ENCODE measurements at places on chromosomes 2 and 18.

- no peak overlapping the region for H3K27ac ChIP-seq
- H3K36me3 ChIP-seq, result no peaks in the 10 kb centered on the region
- H3K4me1 ChIP-seq, result peaks cover 10% of the 10 kb centered on the region
- no peaks in the 10 kb centered on the region for H3K27me3 ChIP-seq
These were observed 221.0 kb downstream of the SLC8A1 start for GRCh38 chr2:40230707-40231432.

DNA sequence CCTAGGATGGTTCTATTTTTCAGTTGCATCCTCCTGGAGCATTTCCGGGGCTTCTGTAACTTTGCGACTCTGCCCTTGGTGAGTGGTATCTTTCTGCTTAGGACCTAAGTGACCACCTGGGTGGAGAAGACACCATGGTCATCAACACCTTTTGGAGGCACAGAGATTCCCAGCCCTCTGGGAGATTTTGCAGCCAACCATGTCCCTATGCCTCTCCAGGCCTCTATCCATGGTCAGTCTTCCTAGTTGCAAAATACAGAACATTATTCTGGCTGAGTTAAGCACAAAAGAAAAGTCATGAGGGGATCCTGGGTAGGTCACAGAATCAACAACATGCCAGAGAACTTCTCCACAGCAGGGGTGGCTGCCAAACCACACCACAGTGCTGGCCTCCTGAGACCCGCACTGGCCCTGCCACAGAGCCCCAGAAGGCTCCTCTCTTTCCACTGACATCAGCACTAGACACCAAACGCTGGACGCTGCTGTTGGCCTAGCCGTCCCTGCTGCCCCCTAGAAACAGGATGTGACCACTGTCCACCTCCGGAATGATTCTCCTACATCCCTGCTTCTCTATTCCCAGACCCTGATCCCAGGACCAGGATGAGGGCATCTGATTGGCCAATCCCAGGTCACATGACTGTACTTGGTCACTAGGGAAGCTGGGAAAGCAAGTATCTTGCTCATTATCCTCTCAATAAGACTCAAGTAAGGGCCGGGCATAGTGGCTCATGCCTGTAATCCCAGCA lies 47.7 kb downstream of the SMAD7 start:
- H3K27ac ChIP-seq, result peak overlapping the region; percentile 99
- no peak for DNase-seq
- H3K4me3 ChIP-seq, result no peak overlapping the region

DNA sequence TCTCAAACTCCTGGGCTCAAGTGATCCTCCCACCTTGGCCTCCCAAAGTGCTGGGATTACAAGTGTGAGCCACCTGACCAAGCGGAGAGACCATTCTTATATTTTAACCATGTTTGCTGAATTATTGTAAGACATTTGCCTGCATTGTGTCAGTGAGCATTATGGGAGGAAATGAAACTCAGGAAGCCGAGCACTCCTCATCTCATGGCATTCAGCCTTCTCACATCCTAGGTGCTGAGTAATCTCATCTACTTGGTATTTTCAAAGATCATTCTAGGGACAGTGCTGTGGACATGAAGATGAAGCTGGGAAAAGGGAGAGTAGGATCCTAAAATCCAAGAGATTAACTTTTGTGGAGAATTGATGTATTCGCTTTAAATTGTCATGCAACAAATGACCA lies 66.1 kb downstream of the NAPG start:
- DNase-seq, result no peak
- H3K4me3 ChIP-seq, result no peak overlapping the region
- H3K27me3 ChIP-seq, result no peaks in the 10 kb centered on the region
- H3K4me1 ChIP-seq, result no peaks in the 10 kb centered on the region

- no peak overlapping the region for H3K4me3 ChIP-seq
- no peak overlapping the region for H3K27ac ChIP-seq
- peaks cover 7% of the 10 kb centered on the region for H3K4me1 ChIP-seq
- no peaks in the 10 kb centered on the region for H3K36me3 ChIP-seq
- no peaks in the 10 kb centered on the region for H3K27me3 ChIP-seq
These were observed 224.0 kb upstream of the TANK start for GRCh38 chr2:160936044-160936806.

- no peaks in the 10 kb centered on the region for H3K27me3 ChIP-seq
- H3K4me3 ChIP-seq, result no peak overlapping the region
- H3K36me3 ChIP-seq, result peaks cover 35% of the 10 kb centered on the region
These were observed 34.8 kb downstream of the METTL4 start for GRCh38 chr18:2536493-2536892.

DNA sequence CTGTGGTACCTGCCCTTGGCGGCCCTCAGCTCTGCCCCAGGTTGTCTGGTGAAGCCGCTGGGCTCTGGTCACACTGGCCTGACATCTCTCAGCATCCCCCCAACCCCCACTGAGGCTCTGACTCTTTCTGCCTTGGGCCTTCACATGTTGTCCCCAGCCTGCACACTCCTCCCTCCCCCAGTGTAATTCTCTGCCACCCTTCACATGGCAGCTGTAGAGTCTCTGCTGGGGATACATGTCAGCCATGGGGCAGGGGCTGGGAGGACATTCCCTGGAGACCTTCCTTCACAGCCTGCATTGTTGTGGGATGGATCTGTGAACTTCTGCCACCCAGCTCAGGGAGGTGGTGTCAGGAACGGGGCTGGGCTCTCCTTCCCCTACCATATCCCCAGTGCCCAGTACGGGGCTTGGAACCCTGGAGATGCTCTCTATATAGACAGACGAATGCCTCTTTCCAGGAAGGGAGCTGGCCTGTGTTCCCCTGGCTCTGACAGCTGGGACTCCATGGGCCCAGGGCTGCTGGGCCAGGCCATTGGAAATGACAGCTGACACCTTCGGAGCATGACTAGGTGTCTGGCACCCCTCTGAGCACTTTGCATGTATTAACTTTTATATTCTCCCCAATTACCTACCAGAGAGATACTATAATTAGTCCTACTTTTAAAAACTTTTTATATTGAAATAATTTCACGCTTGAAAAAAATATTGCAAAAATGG lies 151.5 kb downstream of the INHBB start:
- no peaks in the 10 kb centered on the region for H3K36me3 ChIP-seq
- H3K27me3 ChIP-seq, result peaks cover 48% of the 10 kb centered on the region
- no peak for DNase-seq
- no peak overlapping the region for H3K27ac ChIP-seq
- no peak overlapping the region for H3K4me3 ChIP-seq
- H3K4me1 ChIP-seq, result no peaks in the 10 kb centered on the region

DNA sequence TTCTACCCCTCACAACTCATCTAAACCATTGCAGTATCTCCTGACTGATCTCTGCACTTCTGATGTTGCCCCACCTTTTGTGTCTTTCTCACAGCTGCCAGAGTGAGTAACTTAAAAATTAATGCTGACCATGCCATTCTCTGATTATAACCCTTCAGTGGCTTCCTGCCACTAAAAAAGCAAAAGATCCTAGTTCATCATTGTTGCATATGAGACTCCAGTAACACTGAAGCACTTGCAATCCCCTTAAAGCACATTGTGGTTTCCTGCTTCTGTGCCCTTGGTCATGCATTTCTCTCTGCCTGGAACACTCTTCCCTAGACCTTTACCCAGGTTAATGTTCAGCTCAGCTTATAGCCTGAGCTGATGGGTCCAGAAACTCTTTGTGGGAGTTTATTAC lies 95.1 kb upstream of the WDSUB1 start:
- no peak overlapping the region for H3K27ac ChIP-seq
- no peaks in the 10 kb centered on the region for H3K27me3 ChIP-seq
- H3K4me1 ChIP-seq, result no peaks in the 10 kb centered on the region

GRCh38 chr2:191362841-191363240 lies 117.6 kb downstream of the MYO1B start:
- H3K4me3 ChIP-seq, result no peak overlapping the region
- peaks cover 34% of the 10 kb centered on the region for H3K4me1 ChIP-seq
- no peak overlapping the region for H3K27ac ChIP-seq
- H3K36me3 ChIP-seq, result peaks cover 33% of the 10 kb centered on the region
